Muscle of back (tissue), 13 donors: ENCODE measurements at places on chromosomes 11 and 22. TPM values are rescaled to one million over a fixed set of nuclear protein-coding genes. Genes with fewer than 3 reads are reported as not detected.

Gene TRIM51
- polyA plus RNA-seq = not detected

Gene OR4C13
- not detected for polyA plus RNA-seq

Gene SAA2
- not detected for polyA plus RNA-seq

Gene LTBP3
- polyA plus RNA-seq = 163 TPM

Gene GPHA2
- 0.45 TPM for polyA plus RNA-seq
